ENCODE measurements at places on chromosomes 5 and 9. TPM values are rescaled to one million over a fixed set of nuclear protein-coding genes. Genes with fewer than 3 reads are reported as not detected.

FOXD4L3 gene
- total RNA-seq, result not detected

ZNF474 gene
- total RNA-seq, result 0.78 TPM

IFNA14 gene
- total RNA-seq, result not detected

CCL21 gene
- not detected for total RNA-seq

GARIN3 gene
- total RNA-seq, result not detected

CDH18 gene
- 1.3 TPM for total RNA-seq

GLDC gene
- total RNA-seq, result 2.2 TPM

PCDHGA8 gene
- 0.65 TPM for total RNA-seq

TRIO gene
- total RNA-seq, result 61.3 TPM

SHOC1 gene
- total RNA-seq, result not detected

SLC34A1 gene
- total RNA-seq, result not detected

PCDHA10 gene
- not detected for total RNA-seq

IFNA13 gene
- total RNA-seq, result not detected

BHMT2 gene
- total RNA-seq, result 1.2 TPM

UBQLN1 gene
- 78.6 TPM for total RNA-seq

SLC28A3 gene
- total RNA-seq, result 0.13 TPM

PCDHGC4 gene
- total RNA-seq, result 0.13 TPM

NUTM2F gene
- total RNA-seq, result not detected

ALG2 gene
- 42.0 TPM for total RNA-seq

FOCAD gene
- total RNA-seq, result 29.6 TPM

SH3RF2 gene
- total RNA-seq, result 2.5 TPM

PCDHGB4 gene
- 3.7 TPM for total RNA-seq

SLC46A2 gene
- not detected for total RNA-seq

WDR38 gene
- total RNA-seq, result not detected

COL15A1 gene
- total RNA-seq, result 11.3 TPM

LRRC19 gene
- not detected for total RNA-seq

SLCO6A1 gene
- total RNA-seq, result not detected

GGTA1 gene
- total RNA-seq, result not detected

TMEM232 gene
- 0.24 TPM for total RNA-seq

TEX53 gene
- not detected for total RNA-seq

TEK gene
- total RNA-seq, result 3.0 TPM

SCGB3A2 gene
- total RNA-seq, result not detected

ZDHHC11 gene
- 1.3 TPM for total RNA-seq
